ENCODE measurements at places on chromosomes 5 and 9.
A peak's percentile ranks its signal among the peaks of the same experiment; 100 is the strongest.

DNA sequence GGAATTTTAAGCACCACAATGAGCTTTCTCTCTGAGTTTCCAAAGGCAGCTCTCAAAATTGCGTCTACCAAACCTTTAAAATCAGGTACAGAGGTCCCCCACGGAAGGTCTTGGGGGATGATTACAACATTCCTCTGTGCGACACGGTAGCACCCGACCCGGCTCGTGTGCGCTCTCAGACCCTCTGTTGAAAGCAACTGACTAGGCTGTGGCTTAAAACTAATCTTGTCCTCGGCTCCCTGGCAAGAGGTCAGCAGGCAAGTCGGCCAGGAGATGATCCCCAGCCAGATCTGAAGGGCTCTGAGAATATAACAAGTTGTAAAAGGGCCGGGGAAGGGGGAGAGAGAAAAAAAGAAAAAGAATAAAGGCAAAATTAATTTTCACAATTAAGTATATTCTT is 92.6 kb upstream of the LMX1B start:
- no peak for DNase-seq

GRCh38 chr9:136412962-136413361 is 2.5 kb downstream of the PMPCA start:
- no peak for DNase-seq

DNA sequence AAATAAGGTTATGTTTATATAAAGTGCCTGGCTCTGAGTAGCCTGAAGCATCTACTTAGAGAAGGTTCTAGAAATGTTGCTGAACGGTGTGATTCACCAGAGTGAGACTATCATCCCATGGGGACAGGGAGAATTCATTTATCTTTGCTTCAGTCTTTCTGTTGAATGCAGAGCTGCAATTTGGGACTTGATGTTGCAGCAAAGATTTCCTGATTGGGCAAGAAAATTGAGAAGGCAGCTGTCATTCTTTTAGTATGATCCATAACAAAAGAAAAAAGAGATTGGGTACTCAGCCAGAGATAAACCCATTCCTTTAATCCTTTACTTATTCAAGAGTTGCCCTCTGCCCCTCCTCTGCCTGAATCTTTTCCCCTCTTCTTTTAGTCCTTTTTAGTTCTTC is 456.3 kb upstream of the WWC1 start:
- DNase-seq, result no peak

- DNase-seq, result no peak
Observed at GRCh38 chr5:143119291-143119769, 284.2 kb downstream of the NR3C1 start.

GRCh38 chr5:40034441-40034840 is 609.7 kb upstream of the DAB2 start:
- no peak for DNase-seq

GRCh38 chr5:25094219-25094618 is 449.4 kb upstream of the CDH10 start:
- no peak for DNase-seq

DNA sequence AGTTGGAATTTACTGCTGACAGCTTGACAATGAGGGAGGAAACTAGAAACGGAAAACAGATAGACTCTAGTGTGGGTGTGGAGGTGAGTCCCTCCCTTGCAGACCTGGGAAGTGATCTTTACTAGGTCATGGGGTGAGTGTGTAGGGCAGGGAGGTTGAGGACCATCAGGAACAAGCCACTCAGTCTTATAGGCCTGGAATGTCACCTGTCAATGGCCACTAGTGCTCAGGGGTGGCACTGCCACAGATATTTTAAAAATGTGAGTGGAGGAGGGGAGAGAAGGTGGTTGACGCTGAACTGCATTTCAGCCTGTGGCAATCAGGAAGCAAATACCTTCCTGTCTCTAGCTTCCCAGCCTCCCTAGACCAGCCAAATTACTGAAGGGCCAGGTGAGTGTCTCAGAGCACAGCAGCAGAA is 9.0 kb downstream of the OR2S2 start:
- no peak for DNase-seq

GRCh38 chr5:97888439-97888838 is 705.4 kb upstream of the RIOK2 start:
- no peak for DNase-seq

DNA sequence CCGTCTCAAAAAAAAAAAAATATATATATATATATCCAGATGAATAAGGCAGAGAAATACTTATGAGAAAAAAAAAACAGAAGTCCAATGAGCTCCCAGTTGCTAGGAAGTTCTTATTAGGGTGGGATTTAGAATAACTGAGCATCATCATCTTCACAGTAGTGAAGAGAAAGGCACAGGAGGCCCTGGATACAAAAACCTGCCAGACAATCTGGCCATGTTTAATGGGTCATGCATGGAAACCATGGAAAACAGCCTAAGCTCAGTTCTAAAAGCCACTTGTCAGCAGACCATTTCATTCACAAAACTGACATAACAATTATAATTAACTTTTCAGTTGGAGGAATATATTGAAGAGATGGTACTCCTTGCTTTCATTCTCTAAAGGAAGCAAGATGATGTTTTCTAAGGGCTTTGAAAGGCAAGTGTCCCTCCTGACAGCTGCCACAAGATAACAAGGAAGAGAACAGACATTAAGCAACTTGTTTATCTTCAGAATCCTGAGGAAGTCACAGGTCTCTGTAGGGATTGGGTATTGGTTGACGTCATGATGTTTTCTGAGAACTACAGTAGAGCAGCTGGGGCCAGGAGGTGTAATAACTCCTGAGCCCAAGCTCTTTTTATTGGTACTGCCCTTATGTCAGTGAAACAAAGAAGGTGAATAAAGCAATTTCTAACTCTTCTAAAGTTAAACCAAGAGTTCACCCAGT is 463.1 kb downstream of the DMAC1 start:
- DNase-seq, result no peak

DNA sequence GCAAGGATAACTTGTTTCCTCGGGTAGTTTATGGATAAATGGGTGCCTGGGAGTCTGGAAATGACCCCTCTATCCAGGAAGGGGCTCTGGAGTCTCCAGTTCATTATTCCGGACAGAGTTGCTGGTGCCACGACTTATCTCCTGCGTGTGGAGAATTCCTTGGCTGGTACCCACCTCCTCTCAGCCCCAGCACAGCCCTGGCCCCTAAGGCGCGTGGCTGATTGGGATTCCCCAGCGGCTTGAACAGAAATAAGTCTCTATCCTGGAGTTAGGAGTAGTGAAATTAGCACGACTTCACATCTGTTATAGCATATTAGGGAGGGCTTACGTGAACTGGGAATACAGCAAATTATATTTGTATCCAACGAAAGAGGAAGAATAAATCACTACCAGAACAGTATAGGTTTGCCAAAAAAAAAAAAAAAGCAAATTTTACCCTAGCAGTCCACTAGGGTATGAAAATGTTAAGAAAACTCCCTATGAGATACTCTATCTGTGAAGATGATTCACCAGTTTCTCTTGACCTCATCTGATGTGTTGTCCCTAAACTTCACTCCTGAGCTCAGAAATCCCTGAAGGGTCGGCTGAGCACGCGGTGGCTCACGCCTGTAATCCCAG is 172.5 kb upstream of the OTULINL start:
- DNase-seq, result no peak

DNA sequence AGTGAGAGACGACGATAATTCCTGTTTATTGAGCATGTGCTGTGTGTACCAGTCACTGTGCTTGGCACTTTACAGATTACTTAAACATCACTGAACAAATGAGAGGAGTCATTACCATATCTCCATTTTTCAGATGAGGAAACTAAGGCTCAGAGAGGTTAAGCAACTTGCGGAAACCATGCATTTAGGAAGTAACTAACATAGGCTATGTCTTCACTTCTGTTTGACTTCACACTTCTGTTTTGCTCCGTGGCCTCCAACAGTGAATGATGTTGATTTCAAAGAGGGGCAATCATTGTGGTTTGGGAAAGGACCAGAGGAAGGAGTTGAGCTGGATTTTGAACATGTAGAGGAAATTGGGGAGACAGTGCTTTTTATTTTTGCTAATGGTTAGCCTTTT is 16.7 kb downstream of the GCNT1 start:
- DNase-seq, result no peak

DNA sequence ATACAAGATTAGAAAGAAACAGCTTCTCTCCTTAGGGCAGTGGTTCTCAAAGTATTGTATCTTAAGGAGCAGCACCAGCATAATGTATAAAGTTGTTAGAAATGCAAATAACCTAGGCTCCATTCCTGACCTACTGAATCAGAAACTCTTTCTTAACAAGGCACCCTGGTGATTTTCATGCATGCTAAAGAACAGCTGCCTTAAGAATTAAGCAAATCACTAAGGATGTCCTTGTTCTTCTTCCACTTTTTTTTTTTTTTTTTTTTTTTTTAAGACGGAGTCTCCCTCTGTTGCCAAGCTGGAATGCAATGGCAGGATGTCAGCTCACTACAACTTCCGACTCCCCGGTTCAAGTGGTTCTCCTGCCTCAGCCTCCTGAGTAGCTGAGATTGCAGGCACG is 1095.2 kb upstream of the EDIL3 start:
- no peak for DNase-seq

- DNase-seq, result no peak
Observed at GRCh38 chr9:2916382-2916985, 72.6 kb upstream of the PUM3 start.

DNA sequence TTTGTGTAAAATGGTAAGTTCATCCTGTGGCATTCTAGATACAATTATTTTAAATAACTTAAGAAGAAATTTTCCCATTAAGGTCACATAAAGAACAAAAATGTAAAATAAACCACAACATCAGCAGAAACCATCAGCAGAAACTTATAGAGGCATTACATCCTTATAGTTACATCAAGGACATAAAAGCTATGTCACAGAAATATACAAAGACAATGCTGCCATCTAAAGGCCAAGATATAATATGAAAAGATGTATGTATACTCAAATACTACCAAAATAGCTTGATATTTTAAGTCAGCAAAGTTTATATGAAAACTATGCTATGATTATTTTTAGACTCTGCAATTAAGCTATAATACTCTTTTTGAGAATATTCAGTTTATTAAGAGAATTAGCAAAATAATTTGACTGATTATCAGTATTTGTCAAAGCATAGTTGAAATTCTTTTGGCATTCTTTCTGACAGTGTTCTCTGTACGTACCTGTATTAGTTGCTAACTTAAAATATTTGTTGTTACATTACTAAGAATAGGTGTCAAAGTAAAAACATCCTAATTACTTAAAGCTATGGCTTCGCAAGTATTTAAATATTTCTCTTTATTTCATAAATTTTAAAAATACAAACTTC is 36.2 kb downstream of the FBXL17 start:
- DNase-seq, result no peak

DNA sequence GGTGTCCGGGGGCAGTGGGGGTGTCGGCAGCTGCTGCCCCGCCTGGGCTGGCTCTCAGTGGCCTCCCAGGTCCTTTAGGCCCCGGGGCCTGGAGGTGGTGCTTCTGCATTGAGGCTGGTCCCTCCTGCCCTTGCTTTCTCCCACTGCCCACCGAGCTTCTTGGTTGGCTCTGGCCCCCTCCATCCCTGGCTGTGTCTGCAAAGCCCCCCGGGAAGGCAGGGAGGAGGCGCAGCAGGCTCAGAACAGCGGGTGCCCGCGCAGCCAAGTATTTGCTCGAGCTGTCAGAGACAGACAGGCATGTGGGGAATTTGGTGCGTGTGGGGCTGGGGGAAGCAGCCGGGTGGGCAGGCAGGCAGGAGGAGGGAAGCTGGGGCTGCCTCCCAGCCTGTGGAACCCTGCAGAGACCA is 11.5 kb downstream of the CXXC5 start:
- no peak for DNase-seq

DNA sequence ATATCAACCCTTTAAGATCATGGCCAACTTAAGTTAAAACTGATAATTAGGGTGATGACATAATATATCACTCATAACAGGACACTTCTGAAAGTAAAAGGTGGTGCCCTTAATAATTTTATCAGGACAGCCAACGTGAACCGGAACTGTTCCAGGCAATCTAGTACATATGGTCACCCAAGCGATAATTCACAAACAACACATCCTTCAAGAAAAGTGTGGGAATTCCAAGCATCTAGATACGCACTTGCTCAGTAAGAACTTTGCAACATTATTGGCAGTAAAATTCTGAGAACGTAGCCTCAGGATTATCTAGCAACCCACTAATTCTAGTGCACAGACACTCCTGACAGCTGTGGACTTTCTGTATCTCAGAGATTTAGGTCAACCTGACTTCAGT is 85.7 kb downstream of the ALDH7A1 start:
- no peak for DNase-seq

- no peak for DNase-seq
Observed at GRCh38 chr5:117833691-117834090, 1154.7 kb downstream of the DTWD2 start.

GRCh38 chr5:127290019-127290945 is at the start of gene MEGF10:
Gene MEGF10, plus strand, starts transcription at chr5:127290796. Its CDS starts 40,513 bp downstream, at chr5:127331309.
- no peak for DNase-seq

- DNase-seq, result no peak
Observed at GRCh38 chr9:119050281-119050680, 319.0 kb downstream of the BRINP1 start.

- no peak for DNase-seq
Observed at GRCh38 chr9:110580850-110581249, 1.3 kb upstream of the SVEP1 start.

DNA sequence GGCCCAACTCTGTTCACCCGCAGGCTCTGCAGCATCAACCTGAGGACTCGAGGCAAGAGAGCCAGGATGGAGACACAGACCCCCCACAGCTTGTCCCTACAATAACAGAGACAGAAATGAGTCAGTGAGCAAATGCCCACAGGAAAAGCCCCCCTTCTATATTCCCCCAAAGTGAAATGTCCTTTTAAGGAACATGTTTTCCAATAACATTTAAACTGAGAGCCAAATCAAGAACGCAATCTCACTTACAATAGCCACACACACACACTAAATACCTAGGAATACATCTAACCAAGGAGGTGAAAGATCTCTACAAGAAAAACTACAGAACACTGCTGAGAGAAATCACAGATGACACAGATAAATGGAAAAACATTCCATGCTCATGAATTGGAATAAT is 49.0 kb downstream of the TEX10 start:
- no peak for DNase-seq

- DNase-seq, result no peak
Observed at GRCh38 chr9:14710804-14711203, 11.7 kb downstream of the CER1 start.

GRCh38 chr5:149381986-149382338 is 2.9 kb upstream of the IL17B start:
- peak; percentile 76 for DNase-seq

DNA sequence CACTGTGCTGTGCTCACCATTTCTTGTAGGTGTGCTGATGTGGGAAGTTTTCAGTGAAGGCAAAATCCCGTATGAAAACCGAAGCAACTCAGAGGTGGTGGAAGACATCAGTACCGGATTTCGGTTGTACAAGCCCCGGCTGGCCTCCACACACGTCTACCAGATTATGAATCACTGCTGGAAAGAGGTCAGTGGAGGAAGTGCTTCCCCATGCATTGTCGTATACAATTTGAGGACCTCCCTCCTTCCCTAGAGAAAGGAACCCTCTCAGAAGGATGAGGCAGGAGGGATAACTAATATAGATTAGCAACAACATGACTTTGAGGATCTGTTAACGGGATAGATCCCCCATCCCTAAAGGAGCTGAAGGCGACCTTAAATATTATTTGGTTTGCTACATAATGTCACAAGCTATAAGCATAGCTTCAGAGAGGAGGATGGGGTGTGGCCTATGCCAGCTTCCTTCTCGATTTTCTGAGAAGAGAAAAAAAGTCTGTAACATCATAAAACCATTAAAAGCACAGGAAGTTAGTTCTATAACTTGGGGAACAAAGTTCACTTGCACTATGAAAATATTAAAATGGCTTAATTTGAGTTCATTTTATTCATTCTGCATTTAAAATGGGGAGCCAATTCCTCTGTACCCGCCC is 17.0 kb upstream of the CYFIP2 start:
- no peak for DNase-seq
